CD4-positive, alpha-beta T cell (primary cell): ENCODE measurements at places on chromosomes 12 and 14. TPM values are rescaled to one million over a fixed set of nuclear protein-coding genes. Genes with fewer than 3 reads are reported as not detected.

DNA sequence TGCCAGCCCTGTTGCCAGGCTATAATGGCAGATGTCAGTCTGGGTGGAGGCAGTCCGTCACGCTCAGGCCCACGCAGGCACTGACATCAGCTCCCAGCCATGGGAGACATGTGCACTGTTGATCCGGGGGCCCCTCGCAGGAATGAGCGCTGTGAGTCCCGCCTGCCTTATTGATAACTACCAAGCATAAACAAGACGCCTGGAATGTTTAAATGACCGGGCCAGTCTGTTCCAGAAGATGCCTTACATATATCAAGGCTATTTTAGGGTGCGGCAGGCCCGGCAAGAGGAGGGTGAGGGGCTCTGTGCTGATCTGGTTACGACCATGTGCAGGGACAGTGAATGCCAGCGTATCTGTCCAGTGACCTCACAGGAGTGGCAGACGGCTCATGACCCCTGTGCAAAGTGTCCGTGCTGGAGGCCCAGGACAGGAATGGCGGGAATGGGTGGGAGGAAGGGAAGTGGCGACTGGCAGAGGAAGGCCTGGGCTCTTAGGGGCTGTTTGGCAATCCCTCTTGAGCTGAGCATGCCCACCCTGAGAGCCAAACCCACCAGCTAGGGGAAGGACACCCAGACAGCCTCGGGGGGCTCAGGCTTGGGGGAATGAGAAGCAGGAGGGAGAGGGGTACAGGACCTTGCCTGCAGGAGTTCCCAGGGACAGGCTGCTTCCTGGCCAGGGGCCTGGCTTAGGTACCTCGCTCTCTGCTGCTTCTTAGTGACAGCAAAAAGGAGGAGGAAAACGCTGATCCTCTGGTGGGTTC is 49.3 kb downstream of the DLK1 start:
- H3K27me3 ChIP-seq: no peaks in the 10 kb centered on the region
- no peak overlapping the region for H3K27ac ChIP-seq
- DNase-seq: no peak
- H3K36me3 ChIP-seq: no peaks in the 10 kb centered on the region

- no peaks in the 10 kb centered on the region for H3K36me3 ChIP-seq
- peaks cover 36% of the 10 kb centered on the region for H3K27me3 ChIP-seq
- H3K27ac ChIP-seq: no peak overlapping the region
Observed at GRCh38 chr14:72892879-72893635, 844 bp downstream of the DPF3 start.

DNA sequence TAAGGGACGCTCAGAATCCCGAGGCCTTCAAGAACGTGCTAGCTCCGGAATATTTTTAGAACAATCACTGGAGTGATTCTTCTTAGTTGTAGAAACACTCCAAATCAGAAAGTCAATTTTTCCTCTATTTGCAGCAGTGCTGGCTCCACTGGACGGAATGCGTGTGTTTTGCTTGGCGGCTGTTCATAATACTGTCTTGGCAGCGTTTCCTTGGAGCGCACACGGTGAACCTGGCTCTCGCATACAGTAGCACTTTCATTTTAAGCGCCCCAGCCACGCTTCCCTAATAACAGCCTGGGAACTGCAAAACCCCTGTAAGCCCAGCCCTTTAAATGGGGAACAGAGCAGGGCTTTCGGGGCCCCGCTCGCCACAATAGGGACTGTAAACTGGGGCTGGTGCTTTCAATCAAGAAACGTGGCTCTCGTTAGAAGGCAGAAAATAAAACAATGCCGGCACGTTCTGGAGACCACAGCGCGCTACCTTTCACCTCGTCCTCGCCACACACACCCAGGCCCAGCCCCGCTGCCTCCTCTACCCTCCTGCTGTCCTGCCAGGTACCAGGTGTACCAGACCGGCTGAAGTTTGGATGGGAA is 79.9 kb downstream of the BCL11B start:
- H3K4me1 ChIP-seq: peaks cover 99% of the 10 kb centered on the region
- peaks cover 36% of the 10 kb centered on the region for H3K36me3 ChIP-seq

The GALNT8 gene
- 0.56 TPM for total RNA-seq

The WSCD2 gene
- total RNA-seq: not detected

The POU6F1 gene
- 36.8 TPM for total RNA-seq
